GM12865 (cell line): ENCODE measurements at places on chromosomes 4 and X.

- peak; percentile 21 for DNase-seq
Observed at GRCh38 chr4:87068583-87069021, 133.8 kb downstream of the AFF1 start.

- DNase-seq, result no peak
Observed at GRCh38 chrX:96211953-96212352, 472.7 kb upstream of the DIAPH2 start.

GRCh38 chr4:75089206-75089605, 156.3 kb downstream of the PARM1 start:
- DNase-seq, result no peak

DNA sequence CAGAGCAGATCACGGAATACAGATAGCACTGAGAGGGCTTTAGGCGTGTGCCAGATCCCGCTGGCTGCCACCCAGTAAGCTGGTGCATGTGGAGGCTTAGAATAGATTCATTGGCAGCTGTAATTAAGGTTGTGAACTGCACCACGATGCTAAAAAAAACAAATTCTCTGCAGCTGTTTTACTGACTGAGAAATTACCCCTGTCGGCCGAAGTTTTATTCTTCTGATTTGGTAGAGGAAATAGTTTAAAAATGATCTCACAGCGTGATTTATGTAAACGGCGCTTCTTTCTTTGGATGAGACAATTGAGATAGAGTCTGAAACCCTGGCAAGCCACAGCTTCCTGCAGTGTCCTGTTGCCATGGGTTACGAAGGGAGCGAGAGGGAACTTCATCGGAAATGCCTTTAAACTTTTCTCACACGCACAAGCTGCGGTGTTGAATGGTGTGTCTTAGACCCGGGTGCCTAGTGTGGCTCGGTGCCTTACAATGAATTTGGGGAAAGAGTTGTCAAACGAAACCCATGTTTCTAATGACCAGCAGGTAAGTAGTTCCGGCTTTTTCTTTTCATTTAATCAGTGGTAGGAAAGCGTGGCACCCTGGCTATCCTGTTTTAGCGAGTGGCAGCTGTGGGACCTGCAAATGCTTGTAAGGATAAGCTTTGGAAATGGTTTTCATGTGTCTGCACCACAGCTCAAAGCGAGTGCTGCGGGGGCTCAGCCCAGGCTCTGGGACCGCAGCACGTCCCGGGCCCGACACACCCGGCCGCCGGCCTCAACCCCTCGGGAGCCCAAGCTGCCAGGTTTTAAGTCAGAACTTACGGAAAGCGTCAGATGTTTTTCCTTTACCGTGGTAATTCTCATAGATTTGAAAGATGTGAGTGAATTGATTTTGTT, 71.7 kb upstream of the HGFAC start:
- DNase-seq, result peak; percentile 62

GRCh38 chr4:140726776-140727500, 29.2 kb downstream of the TBC1D9 start:
- DNase-seq, result peak; percentile 16

DNA sequence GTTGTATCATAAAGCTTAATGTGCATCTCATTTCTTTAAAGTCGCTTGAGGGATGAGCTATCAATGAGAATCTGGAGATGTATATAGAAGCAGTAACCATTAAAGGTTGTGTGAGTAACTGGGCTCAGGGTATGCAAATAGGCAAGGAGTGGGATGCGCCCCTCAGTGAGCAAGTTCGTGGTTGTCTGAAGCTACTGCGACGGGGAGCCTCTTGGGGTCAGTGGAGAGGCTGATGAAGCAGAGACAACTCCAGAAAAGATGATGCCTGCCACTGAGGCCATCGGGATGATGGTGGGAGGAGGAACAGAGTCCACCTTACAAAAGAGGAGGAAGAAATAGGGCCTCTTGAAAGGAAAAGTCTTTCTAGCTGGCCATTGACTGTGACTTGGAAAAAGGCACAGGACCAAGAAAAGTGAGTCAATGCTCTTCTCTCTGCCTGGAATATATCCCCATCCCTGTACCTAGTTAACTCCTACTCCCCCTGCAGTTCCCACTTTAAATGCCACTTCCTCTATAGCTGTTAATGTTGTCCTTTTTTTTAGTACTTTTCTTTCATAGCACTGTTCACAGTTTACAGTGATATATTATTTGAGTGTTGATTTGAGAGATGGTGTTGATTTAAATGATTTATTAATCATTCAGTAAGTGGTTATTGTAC, 51.4 kb upstream of the LSM6 start:
- DNase-seq, result peak; percentile 25

- no peak for DNase-seq
Observed at GRCh38 chr4:129335818-129336217, 239.9 kb downstream of the C4orf33 start.

GRCh38 chr4:98283219-98284189, 22.3 kb downstream of the RAP1GDS1 start:
- no peak for DNase-seq

DNA sequence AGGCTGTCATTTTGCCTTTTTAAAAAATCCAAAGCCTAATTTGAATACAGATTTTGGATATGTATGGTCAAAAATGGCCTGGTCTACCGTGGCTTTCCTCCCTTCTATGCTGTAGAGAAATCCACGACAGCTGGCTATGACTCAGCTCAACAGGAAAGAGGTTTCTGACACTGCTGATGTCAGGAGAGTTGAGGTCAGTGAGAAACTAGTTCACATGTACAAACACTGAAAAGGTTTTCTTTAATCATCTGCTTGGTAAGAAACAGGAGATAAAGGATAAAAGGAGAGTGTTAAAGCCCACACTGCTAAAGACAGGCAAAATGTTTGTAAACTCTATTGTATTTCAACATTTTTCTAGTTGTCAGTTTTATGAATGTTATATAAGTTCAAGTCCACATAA, 113.9 kb downstream of the NYX start:
- peak; percentile 69 for DNase-seq

DNA sequence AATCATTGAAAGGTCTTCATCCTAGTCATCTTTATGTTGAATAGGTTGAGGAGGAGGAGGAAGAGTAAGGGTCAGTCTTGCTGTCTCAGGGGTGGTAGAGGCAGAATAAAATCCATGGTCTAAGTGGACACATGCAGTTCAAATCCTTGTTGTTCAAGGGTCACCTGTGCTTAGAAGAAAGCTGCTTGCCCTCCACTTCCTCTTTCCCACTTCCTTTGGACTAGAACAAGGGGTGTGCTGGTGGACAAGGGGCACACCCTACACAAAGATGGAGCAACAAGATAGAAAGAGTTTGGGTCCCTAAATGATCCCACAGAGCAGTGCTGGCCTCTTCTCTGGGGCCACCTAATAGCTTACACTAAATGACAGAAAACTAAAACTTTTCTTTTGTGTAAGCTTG, 47.9 kb downstream of the HSD17B13 start:
- DNase-seq, result no peak

DNA sequence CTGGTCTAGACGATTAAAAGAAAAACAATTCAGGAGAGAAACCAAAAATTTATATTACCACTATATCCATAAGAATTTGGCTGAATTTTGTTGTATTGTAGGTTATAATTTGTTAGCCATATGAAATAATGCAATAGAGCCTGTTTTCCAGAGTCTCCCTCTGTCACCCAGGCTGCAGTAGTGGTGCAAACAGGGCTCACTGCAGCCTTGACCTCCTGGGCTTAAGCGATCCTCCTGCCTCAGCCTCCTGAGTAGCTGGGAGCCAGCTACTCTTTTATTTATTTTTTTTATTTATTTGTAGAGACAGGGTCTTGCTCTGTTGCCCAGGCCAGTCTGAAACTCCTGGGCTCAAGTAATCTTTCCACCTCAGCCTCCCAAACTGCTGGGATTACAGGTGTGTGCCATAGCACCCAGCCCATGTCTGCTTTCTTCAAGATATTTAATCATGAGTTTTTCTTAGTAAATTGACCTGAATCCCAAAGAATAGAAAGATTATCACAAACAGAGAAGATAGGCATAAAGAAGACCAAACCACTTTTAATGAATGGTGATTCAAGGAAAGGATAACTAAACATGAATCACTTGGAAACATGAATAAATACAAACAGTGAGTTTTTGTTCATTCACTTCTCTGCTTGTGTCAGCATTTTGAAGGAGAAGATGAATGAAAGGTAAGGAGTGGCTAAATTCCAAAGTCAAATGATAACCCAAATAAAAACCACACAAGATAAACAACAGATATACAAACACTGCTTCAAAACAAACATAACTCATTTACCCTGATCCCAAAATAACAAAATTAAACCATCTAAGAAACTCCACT, 82.1 kb downstream of the PPP3CA start:
- no peak for DNase-seq

DNA sequence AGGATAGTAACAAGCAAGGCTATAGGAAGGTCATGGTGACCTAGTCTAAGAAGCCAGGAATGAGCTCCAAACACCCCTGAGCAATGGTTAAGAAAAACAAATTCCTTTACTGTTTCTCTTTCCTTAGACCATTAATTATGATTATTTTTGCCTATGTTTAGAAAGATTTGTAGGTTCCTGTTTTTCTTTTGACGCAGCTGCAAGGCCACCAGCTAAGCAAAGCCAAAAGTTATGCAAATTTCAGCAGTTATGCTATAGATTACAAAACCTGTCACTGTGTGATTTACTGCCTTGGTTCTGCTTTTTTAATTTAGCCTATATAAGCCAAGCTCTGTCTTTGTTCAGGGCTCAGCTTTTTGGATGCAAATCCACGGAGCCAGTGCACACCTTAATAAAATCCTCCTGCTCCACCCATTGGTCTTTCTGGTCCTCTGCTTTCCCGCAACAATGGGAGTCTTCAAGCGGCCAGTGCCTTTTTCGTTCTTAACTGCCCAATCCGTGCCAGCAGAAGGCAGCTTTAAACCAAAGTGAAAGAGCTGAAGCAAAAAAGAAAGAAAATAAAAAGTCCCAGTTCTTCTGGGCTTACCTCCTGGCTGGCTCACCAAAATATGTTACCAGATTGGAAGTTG, 1.4 kb upstream of the CEP135 start:
- DNase-seq, result peak; percentile 78

DNA sequence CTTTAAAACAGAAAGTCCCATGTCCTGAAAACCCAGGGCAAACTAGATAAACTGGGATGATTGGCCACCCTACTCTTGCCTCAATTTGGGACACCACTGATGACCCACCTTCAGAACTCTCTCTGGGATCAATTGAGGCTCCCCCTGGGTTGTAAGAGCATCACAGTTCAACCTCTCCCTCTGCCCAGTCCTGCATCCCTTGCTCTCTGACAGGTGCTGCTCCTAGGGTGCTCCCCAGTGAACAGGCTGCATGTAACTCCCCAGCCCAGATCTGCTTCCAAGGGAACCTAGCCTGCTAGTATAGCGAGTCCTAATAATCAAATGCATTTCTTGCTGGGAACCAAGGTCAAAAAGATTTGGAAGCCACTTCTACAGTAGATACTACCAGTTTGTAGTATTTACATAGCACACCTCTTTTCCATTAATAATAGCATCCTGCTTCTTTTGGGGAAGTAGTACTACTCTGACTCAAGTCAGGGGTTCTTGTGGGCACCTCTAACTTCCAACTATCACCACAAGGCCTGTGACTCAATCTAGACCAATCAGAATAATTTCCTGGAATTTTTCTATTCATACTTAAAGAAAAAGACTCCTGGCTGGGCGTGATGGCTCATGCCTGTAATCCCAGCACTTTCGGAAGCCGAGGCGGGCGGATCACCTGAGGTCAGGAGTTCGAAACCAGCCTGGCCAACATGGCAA, 42.1 kb upstream of the SPINK2 start:
- peak; percentile 42 for DNase-seq

DNA sequence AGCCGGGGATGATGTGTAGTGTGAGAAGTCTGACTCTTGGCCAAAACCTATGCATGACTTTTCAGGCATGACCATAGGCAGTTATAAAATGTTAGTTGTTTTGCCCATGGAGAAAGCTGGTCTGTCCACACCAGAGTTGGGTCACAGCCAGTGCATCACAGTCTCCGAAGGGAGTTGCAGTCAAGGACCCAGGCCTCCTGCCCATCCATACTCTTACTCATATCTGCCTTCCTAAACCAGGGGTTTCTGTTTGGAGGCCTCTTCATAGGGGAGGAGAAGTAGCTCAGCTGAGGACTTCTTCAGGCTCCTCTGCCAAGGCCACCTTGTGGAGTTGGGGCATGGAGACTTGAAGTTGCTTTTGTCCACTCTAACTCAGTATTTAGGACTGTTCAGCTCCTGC, 1008.3 kb downstream of the PCDH18 start:
- DNase-seq, result no peak

- peak; percentile 75 for DNase-seq
Observed at GRCh38 chr4:146520896-146521540, 722 bp downstream of the SLC10A7 start.

DNA sequence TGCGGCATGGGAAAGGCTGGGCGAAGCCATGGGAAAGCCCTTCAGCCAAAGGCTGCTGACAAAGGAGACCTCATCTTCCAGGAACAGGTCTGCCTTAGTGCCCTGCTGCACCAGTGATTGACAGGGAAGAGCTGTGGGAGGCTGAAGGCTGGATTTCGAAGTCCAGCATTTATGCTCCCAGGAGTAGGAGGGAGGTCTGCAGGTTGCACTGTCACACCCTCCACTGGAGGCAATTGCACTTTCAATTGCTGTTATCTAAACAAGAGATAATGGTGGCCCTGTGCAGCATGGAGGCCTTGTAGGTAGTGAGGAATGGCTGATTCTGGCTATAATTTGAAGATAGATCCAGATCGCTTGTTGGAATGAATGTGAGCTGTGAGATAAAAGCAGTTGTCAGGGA, 43.7 kb downstream of the FAM114A1 start:
- DNase-seq, result no peak

- DNase-seq, result peak; percentile 39
Observed at GRCh38 chr4:41213625-41214135, 662 bp downstream of the APBB2 start.

DNA sequence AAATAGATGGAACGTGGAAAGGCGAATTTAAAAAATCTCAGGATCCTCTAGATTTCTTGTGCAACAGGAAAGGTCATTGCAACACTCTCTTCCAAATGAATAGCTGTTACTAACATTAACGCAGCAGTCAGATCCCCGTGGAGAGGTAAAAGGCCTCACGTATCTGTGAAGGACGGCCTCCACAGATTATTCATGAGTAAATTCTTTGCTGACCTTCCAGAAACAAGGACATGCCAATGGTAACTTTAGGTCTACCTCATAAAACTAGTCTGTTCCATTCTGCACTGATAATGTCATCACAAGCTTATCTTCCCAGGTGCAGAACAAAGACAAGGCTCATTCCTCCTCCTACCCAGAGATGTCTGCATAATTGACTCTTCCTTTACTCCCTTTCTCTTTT, 16.1 kb upstream of the REPS2 start:
- no peak for DNase-seq

- peak; percentile 60 for DNase-seq
Observed at GRCh38 chrX:2500803-2501558, at the start of the genes DHRSX and ZBED1. DHRSX (minus strand) TSS chrX:2500976; CDS start chrX:2500925, 51 bp downstream. ZBED1 (minus strand) TSS chrX:2500976; CDS start chrX:2490719, 10,257 bp downstream.

- peak; percentile 93 for DNase-seq
Observed at GRCh38 chr4:88527787-88528186, 4.2 kb upstream of the PYURF start.

- no peak for DNase-seq
Observed at GRCh38 chr4:165481053-165481835, 102.4 kb downstream of the CPE start.

DNA sequence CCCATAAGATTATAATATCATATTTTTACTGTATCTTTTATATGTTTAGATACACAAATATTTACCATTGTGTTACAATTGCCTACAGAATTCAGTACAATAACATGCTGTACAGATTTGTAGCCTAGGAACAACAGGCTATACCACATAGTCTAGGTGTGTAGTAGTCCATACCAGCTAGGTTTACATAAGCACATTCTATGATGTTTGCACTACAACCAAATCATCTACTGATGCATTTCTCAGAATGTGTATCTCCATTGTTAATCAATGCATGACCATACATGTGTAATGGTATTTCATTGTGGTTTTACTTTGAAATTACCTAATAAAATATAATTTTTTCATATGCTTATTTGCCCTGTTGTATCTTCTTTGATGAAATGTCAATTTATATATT, 288.1 kb upstream of the PCDH10 start:
- DNase-seq, result no peak

- peak; percentile 33 for DNase-seq
Observed at GRCh38 chr4:10535912-10536311, 78.7 kb upstream of the ZNF518B start.
